ENCODE measurements at places on chromosomes 3 and 15.

GRCh38 chr15:90530250-90531051, 728 bp downstream of the CRTC3 start:
- no peak for DNase-seq

DNA sequence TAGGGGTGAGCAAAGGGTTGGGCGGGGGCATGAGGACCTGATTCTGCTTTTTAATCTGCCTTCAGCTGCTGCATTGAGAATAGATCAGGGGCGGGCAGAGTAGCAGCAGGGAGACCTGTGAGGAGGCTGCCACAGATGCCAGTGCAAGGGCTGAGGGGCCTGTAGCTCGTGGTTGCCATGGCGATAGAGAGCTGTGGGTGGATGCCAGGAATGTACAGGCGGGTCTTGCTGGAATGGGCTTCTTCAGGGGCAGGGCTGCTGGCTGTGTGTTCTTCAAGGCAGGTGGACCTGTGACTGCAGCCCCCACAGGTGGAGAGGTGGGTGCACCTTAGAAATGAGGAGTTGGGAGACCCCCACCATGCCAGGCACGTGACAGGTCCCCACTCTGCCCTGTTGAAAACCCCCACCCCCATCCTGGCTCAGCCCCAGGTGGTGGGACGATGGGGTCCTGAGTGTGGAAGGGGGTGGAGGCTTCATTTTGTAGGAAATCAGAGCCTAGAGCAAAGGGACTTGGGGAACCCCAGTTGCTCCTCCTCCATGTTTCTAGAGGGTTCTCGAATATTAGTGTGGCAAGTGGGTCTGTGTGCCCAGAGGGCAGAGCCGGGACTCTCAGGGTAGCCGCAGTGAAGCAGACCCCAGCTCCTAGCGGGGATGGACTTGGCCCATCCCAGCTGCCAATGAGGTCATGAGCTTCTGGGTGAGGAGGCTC, 38.3 kb downstream of the SLC6A6 start:
- no peak for DNase-seq

GRCh38 chr3:134064081-134064480, 34.4 kb upstream of the SLCO2A1 start:
- DNase-seq, result no peak

DNA sequence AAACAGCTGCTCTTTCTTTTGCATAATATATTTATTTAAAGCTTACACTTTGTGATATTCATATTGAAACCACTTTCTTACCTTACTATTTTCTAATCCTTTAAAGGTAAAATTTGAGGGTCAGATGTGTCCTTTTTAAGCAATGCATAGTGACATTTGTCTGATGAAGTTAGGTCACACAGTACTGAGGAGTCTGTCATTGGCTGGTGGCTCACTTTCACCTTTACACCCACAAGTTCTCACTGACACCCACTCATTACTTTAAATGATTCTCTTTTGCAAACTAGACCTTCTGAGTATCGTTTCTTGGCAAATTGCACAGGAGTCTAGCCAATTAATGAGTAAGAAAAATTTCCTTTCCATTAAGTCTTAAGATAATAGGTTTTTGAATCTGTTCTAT, 758.3 kb upstream of the ARPP21 start:
- DNase-seq, result no peak

DNA sequence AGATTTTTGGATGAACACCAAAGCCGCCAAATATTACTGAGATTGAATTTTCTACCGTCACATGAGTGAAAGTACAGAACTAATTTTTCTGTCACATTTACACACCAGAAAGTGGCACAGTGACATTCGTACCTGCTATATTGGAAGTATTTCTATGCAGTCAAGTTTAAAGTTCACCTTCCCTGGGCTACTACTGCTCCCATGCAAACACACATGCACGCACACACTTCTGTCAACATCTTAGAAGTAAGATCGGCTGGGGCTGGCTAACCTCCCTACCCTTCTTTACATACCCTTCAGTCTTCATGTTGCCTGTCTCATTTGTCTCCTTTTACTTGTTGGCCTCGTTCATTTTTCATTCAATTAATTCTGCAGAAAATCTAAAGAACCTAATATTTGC, 19.0 kb upstream of the TM4SF1 start:
- DNase-seq, result no peak

DNA sequence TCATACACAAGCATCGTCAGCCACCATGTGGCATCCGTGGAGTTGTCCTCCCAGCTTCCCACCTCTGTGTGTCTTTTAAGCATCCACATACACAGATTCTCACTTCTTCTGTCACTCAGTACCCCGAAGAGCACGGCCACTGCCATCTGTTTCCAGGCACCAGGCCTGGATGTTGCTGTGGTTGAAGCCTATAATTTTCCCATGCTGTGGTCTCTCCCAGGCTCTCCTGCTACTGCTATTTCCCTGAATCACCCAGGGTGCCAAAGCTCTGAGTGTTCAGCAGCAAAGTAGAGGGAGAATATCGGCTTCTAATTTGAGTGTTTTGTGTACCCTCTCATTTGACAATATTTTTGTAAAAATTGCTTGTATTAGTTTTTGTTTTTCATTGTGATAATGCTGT, 265.7 kb downstream of the DIPK2A start:
- no peak for DNase-seq

DNA sequence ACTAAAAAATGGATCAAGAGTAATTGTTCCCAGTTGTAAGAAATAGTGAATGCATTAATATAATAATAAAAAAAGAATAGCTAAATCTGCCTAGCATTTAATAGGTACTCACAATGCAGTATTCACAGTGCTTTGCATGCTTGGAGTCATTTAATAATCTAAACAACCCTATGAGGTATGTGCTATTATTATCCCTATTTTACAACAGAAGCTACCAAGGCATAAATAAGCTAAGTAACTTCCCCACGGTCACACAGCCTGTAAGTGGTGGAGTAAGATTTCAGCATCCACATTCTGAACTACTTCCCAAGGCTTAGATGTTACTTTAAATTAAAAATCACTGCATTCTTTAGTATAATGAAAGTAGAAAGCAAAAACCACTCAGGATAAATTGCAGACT, 102.9 kb downstream of the PLCH1 start:
- no peak for DNase-seq

DNA sequence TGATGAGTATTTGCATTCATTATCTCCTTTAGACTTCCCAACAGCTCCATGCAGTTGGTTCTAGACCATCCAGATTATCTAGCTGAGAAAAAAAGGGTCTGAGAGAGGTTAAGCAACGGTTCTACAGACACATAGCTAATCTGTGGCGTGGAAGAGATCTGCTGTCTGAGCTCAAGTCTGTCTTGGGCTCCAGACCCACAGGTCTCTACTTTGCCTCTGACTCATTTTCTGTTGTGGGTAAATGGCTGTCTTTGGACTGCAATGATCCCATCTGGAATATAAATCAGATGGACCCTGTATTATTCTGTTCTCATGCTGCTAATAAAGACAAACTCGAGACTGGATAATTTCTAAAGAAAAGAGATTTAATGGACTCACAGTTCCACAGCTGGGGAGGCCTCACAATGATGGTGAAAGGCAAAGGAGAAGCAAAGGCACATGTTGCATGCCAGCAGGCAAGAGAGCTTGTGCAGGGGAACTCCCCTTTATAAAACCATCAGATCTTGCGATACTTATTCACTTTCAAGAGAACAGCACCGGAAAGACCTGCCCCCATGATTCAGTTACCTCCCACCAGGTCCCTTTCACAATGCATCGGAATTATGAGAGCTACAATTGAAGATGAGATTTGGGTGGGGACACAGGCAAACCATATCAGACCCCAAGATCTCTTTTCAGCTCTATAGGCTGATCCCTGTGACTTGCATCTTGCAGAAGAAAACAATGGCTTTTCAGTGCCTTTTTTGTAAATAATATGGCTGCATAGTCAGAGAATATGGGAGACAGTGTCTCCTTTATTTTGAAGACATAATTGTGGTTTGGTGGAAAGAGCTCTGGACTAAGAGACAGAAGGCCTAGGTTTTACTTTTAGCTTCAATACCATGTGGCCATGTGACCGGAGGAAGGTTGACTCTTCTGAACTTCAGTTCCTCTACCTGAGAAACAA, 24.7 kb downstream of the CEMIP start:
- DNase-seq, result no peak

DNA sequence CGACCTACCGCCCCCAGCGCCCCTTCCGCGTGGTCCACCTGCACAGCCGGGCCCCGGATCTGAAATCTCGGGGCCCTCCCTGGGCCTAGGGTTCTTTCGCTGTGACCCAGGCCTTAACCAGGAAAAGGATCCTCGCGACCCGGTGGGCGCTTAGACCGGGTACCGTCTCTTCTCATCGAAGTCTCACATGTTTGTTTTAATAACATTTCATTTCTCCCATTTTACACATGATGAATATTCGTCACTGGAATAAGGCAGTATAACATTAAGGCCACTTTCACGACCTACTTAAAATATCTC, 277 bp upstream of the DALRD3 start:
- DNase-seq, result no peak

DNA sequence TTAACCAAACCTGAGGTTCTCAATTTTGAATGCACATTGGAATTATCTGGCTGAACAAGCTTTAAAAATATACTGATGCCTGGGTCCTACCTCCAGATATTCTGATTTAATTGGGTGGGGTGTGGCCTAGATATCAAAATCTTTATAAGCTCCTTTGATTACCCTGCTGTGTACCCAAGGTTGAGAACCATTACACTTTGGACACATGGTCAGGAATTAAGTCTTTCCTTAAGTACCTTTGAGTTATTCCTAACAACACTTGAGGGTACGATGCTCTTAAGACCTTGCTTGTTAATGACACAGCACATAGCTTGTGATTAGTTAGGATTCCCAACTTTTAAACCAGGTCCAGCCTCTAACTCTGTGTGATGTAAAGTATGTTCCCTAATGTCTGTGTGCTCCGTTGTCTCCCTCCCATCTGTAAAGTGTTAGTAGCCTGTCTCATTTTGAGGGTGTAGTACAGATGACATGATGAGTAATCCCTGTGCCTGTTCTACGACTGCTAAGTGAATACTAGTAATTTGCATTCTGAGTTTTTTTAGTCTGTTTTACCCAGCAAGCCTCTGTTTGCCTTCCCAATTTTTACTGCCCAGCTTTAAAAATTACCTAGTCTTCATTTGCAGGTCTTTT, 154.9 kb downstream of the KLHL25 start:
- DNase-seq, result no peak

GRCh38 chr3:33377931-33378330, 62.3 kb downstream of the UBP1 start:
- peak; percentile 58 for DNase-seq

GRCh38 chr15:92896561-92896960, 3.6 kb upstream of the CHD2 start:
- no peak for DNase-seq

DNA sequence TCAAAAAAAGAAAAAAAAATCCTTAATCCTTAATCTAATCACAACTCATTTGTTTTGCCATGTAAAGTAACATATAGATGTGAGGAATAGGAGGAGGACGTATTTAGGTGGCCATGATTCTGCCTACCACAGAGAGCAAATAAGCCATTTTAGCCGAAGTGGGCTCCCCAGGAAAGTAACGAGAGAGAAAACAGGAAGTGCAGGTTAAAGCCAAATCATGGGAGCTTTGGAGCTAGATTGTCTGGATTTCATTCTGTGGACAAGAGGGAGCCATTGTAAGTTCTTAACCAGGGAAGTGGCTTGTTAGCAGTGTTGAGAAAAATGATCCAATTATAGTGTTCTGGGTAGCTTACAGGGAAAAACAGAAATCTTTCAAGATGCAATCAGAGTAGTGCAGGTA, 9.4 kb downstream of the TMOD2 start:
- DNase-seq, result no peak

- no peak for DNase-seq
Observed at GRCh38 chr3:156770699-156771414, 55.3 kb upstream of the LEKR1 start.

GRCh38 chr3:193452338-193452737, 73.8 kb upstream of the ATP13A5 start:
- DNase-seq, result no peak

DNA sequence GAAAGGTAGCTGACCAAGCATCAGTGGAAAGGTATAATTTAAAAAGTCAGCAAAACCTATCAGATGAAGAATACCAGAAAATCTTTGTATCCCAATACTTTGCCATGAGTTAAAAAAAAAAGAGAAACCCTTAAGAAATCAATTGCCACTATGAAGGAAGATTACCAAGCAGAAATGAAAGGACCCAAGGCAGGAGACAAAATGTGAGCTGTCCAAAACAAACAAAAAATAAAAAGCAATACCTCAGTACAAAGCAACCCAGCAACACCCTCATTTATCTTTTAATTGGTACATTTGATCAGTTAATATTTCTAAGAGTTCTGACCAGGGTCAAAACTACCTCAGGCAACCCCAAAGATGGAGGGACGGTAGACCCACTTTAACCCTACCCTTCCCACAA, 65.3 kb downstream of the MOBP start:
- no peak for DNase-seq

- DNase-seq, result no peak
Observed at GRCh38 chr3:105154692-105155091, 212.0 kb upstream of the ALCAM start.

GRCh38 chr15:60774829-60775463, 296.0 kb upstream of the ICE2 start:
- no peak for DNase-seq

GRCh38 chr3:39432342-39432741, 25.8 kb downstream of the RPSA start:
- no peak for DNase-seq

GRCh38 chr3:65625305-65625704, 413.4 kb downstream of the MAGI1 start:
- no peak for DNase-seq

- DNase-seq, result no peak
Observed at GRCh38 chr15:90365414-90366055, 13.5 kb downstream of the ZNF774 start.

GRCh38 chr15:23472033-23472432, 25.0 kb upstream of the GOLGA6L2 start:
- no peak for DNase-seq

DNA sequence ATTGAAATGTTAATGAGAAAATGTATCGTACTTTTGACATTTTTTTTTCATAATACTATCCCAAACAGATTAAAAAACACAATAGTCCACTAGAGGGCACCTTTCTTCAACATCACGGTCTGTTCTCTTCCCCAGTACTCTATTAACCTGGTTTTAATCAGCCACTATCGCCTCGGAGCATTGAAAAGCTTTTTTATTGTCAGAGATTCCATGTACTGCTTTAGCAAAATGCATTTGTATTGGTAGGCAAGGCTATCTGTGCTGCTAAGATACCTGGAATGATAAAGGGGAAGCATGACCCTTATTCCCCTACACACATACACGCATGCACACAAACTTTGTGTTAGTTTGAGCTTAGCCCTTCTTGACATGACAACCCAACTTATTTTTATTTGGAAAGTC, 160.1 kb upstream of the IL12A start:
- DNase-seq, result peak; percentile 47

Data from GM04504 (cell line).